ENCODE measurements at places on chromosomes 4 and X. TPM values are rescaled to one million over a fixed set of nuclear protein-coding genes. Genes with fewer than 3 reads are reported as not detected.

The TBX22 gene
- total RNA-seq: not detected

The EFHC2 gene
- 2.6 TPM for total RNA-seq

The PLK4 gene
- 46.8 TPM for total RNA-seq

The ADH4 gene
- not detected for total RNA-seq

The MAGEB2 gene
- total RNA-seq: 88.8 TPM

GRCh38 chr4:168723569-168723968, 226.7 kb downstream of the PALLD start:
- no peak for DNase-seq

GRCh38 chrX:40912576-40912975, 172.7 kb upstream of the USP9X start:
- DNase-seq: no peak

GRCh38 chr4:85873566-85873965, 398.6 kb downstream of the ARHGAP24 start:
- no peak for DNase-seq

GRCh38 chr4:7398104-7398423, 36.7 kb downstream of the PSAPL1 start:
- DNase-seq: no peak

DNA sequence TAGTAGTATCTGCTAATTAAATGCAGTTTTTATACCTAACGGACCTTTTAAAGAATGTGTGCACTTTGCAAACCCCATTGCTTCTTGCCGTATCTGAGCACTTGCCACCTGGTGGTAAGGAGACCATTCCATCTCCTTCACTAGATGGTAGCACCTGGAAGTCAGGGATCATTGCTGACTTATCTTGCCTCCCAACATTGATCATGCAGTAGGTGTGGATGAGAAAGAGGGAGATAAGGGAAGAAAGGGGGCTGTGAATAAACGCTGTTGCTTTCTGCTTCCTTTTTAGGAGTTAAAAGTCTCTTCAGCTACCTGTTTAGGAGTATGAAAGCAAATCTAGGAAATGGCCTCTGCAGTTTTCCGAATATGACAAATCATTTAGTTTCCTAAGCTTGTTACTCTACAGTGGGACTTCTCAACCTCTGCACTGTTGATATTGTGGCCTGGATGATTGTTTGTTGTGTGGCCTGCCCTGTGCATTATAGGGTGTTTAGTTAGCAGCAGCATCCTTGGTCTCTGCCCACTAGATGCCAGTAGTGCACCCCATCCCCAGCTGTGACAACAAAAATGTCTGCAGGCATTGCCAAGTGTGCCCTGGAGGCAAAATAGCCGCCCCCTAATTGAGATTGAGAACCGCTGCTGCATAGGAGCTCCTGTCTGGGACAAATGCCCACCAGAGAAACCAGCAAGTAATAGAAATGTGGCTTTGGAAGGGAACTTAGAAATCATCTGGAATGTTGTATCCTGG, 38.8 kb downstream of the GAB1 start:
- peak; percentile 57 for DNase-seq

DNA sequence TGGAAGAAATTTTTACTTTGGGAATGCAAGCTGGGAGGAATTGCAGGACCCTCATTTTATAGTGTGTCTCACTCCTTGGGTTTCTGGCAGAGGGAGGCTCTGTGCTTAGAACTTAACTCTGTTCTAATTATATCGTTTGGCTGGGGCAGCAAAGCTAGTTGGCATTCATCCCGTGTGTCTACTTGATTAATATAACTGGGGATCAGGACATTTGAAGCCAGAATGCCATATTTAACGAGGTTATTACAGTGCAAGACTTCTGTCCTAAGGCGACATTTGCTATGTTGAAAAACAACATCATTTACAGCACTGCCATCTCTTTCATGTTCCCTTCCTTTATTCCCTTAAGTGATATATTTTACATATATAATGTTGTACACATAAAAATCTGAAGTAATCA, 179.1 kb upstream of the TBC1D9 start:
- no peak for DNase-seq

DNA sequence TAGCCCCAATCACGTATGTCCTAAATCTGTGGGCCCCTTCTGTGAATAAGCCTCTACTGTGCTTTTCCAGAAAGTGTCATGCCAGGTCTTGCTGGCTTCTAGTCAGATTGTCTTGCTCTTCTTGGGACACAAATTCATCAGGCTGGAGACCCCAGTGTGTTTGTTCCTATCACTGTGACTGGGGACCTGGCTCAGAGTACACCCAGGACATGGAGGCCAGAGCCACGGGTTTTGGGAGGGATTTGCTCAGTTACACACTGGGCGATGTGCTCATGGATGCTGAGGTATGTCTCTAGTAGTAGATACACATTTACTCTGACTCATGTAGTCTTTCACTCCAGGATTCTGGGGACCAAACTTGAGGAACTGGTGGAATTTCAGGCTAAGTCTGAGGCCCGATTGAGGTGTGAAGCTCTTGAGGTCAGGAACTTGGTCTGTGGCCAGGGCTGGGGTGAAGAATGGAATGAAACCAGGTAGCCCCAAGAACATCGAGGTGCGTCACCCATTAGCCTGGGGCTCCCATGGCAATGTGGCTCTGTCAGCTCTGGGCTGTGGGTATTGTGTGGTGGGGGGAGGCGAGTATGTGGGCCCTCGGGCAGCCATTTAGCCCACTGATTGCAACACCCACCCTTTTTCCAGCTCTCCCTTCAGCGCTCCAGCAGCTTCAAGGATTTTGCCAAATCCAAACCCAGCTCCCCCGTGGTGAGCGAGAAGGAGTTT, 7.7 kb downstream of the SASH3 start:
- no peak for DNase-seq

GRCh38 chr4:124610211-124610610, 102.3 kb downstream of the ANKRD50 start:
- no peak for DNase-seq

DNA sequence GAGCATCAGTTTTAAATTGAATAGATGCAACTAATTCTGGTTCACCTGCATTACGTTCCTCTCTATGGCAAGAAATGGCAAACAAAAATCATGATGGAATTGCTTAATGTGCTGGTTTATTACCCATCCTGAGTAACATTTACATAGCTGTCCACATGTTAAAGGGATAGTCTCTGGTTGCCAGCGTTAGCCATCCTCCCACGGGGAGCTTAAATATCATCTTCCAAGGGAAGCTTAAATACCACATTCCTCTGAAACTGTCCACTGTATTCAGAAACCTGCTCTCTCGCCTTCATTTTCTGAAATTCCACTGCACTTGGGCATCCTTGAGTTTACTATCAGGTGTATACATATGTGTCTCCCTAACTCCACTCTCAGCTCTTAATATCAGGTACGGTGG, 586.6 kb downstream of the TLL1 start:
- DNase-seq: no peak

- no peak for DNase-seq
Observed at GRCh38 chrX:71053217-71053621, 14.9 kb downstream of the SNX12 start.

DNA sequence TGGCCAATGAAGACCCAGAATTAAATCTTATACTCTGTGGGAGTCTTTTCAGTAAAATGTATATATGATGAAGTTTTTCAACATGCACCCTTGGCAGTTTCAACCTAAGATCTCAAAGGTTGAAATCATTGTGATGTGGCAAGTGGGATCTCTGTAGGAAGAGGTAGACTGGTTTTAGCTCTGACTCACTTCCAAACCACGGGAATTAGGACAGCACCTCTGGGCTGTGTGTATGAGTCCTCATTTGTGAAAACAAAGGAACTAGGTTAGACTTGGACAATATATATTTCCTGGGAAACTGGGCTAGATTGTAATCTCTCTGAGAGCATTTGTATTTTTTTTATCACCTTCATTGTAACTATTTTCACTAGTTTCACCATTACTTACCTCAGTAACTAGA, 333.0 kb downstream of the ADGRL3 start:
- DNase-seq: no peak

All from K562 (cell line).